Transverse colon (tissue), 4 donors: ENCODE measurements at places on chromosomes 12 and 14. TPM values are rescaled to one million over a fixed set of nuclear protein-coding genes. Genes with fewer than 3 reads are reported as not detected.

GRCh38 chr14:23117371-23118020, 1.6 kb downstream of the CEBPE start:
- no peak for DNase-seq

GRCh38 chr14:52898496-52898895, 52.4 kb downstream of the FERMT2 start:
- DNase-seq = no peak

GRCh38 chr12:112149596-112149995, 24.2 kb downstream of the TRAFD1 start:
- no peak for DNase-seq

Gene DYRK2
- total RNA-seq = 116 TPM

Gene PLEKHG7
- 2.5 TPM for total RNA-seq

Gene ZNF385A
- 3.4 TPM for total RNA-seq
